ENCODE measurements at places on chromosomes 5 and 9.

- DNase-seq: peak; percentile 67
Observed at GRCh38 chr5:9851458-9851857, 221.3 kb upstream of the TAS2R1 start.

GRCh38 chr5:143055596-143056338 lies 285.6 kb downstream of the ARHGAP26 start:
- DNase-seq: peak; percentile 28

DNA sequence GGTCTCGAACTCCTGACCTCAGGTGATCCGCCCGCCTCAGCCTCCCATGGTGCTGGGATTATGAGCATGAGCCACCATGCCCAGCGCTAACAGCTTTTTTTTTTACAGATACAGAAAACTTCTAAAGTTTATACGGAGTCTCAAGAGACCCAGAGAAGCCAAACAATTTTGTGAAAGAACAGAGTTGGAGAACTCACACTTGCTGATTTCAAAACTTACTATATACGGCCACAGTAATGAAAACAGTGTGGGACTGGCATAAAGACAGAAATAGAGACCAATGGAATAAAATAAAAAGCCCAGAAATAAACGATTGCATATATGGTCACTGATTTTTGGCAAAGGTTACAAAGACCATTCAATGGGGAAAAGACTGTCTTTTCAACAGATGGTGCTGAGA lies 85.6 kb upstream of the CACNA1B start:
- no peak for DNase-seq

DNA sequence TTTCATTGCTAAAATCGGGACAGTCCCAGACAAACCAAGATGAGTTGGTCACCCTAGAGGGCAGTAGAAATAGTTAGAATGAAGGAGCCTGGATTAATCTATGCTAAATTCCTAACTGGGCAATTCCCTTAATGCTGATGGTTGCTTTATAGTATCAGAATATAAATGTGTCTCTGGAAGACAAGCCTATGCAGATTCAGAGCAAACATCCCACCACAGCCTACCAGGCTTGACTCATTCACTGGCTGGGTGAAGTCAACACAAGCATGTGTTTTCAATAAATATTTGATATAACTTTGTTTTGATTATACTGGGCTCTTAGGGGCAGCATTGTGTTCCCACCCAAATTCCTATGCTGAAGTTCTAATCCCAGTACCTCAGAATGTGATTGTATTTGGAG lies 79.3 kb downstream of the RMI1 start:
- DNase-seq: no peak

Measured in cardiac muscle cell (in vitro differentiated cells and primary cell).